ENCODE measurements at places on chromosomes 7 and 10.
A peak's percentile ranks its signal among the peaks of the same experiment; 100 is the strongest.

DNA sequence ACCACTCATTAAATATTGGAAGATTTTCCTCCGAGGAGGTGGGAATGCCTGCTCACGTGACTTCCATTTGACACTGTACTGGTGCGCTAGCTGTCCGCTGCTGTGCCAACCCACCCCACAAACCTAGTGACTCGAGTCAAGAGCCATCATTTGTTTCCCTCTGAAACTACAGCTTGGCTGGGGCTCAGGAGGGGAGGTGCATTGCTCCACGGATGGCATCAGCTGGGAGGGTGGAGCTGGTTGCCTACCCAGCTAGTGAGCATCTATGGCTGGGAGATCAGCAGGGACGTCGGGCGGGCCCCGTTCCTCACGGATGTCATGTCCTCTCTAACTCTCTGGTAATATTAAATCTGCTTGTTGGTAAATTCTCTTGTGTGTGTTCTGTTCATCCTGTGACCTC, 9.5 kb upstream of the FOXL3 start:
- DNase-seq, result no peak

- no peak for DNase-seq
Measured at GRCh38 chr10:52212802-52213201, 101.3 kb upstream of the DKK1 start.

DNA sequence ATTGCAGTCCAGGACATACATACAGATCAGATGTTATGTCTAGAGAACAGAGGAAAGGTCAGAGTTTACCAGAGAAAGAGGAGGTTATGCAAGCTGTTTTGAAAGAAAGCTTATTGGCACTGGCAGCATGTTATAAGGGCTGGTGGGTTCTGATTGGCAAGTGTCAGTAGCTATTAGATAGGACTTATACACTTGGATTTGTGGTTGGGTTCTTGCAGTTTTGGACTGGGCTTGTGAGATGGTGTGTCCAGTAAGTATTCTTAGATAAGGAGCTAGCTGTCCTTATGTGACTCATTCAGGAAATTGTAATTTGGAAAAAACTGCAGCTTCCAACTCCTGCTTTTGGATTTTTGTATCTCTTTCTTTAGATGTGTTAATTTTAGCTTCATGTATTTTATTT, 130.7 kb upstream of the NAMPT start:
- DNase-seq, result no peak

DNA sequence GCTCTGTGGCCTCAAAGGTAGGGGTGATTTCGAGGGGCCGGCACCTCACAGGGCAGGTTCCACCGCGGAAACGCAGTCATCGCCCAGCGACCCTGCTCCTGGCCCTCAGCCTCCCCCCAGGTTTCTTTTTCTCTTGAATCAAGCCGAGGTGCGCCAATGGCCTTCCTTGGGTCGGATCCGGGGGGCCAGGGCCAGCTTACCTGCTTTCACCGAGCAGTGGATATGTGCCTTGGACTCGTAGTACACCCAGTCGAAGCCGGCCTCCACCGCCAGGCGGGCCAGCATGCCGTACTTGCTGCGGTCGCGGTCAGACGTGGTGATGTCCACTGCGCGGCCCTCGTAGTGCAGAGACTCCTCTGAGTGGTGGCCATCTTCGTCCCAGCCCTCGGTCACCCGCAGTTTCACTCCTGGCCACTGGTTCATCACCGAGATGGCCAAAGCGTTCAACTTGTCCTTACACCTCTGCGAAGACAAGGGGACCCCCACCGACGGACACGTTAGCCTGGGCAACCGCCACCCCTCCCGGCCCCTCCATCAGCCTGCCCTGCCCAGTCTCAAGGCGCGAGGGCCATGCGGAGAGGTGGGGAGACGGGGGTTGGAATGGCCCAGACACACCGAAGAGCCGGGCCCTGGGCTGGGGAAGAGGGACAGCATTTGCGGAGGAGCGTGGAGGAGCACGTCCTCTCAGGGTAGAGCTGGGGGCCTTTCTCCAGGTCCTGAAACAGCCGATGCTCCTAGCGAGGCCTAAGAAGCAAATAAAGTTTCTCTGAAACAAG, 6.0 kb downstream of the SHH start:
- no peak for DNase-seq

- no peak for DNase-seq
Measured at GRCh38 chr10:90604636-90605035, 253.2 kb downstream of the HTR7 start.

GRCh38 chr10:19974138-19974537, 157.9 kb downstream of the PLXDC2 start:
- no peak for DNase-seq

DNA sequence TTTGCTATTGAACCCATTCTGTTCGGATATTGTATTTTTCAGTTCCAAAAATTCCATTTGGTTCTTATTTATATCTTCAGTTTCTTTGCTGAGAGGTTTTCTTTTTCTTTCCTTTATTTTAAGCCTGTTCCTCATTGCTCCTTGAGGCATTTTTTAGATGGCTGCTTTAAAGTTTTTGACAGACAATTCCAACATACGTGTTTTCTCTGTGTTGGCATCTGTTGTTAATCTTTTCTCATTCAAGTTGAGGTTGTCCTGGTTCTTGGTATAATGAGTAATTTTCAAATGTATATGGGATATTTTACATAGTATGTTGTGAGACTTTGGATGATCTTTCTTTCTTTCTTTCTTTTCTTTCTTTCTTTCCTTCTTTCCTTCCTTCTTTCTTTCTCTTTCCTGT, 1078.0 kb upstream of the CELF2 start:
- no peak for DNase-seq

GRCh38 chr10:102738692-102739121, 5.0 kb upstream of the WBP1L start:
- no peak for DNase-seq

- DNase-seq, result no peak
Measured at GRCh38 chr7:124692425-124692824, 73.2 kb downstream of the GPR37 start.

DNA sequence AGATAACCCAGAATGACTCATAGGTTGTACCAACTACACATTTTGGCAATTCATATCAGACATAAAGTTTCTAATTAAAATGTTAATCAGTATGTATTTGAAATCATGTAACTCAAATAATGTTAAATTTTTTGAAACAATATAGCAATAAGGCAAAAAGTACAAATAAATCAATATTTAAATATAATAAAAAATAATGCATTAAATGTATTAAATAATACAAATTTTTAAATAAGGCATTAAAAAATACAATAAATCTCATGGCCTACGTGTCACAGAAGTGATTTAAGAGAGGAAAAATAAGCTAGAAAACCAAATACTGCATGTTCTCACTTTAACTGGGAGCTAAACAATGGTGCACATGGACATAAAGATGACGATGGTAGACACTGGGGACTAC, 9.1 kb downstream of the PON2 start:
- DNase-seq, result no peak

- DNase-seq, result peak; percentile 24
Measured at GRCh38 chr7:102322202-102322715, 34.0 kb downstream of the SPDYE6 start.

GRCh38 chr10:61140765-61141392, 196.9 kb upstream of the RHOBTB1 start:
- DNase-seq, result no peak

DNA sequence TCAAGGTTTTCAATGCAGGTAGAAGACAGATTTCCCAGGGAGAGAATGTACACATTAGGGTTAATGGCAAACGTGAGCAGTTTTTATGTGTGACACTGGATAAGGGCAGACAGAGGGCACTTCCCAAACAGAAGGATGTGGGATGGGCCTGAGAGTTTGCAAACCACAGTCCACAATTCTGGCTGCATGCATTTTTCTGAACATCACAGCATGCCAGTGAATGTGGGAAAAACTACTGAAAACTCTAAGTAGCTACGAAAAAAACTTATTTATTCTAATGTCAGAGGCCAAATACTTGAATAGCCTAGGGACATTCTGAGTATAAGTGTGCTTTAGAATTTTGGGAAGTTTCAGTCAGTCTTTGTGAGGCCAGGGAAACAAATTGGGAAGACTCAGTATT, 145.9 kb downstream of the NRCAM start:
- no peak for DNase-seq
